ENCODE measurements at places on chromosomes 2 and 18.

GRCh38 chr2:232551776-232552175 lies 1.3 kb downstream of the EIF4E2 start:
- DNase-seq: no peak

- no peak for DNase-seq
Measured at GRCh38 chr2:71684226-71685072, 231.1 kb downstream of the DYSF start.

DNA sequence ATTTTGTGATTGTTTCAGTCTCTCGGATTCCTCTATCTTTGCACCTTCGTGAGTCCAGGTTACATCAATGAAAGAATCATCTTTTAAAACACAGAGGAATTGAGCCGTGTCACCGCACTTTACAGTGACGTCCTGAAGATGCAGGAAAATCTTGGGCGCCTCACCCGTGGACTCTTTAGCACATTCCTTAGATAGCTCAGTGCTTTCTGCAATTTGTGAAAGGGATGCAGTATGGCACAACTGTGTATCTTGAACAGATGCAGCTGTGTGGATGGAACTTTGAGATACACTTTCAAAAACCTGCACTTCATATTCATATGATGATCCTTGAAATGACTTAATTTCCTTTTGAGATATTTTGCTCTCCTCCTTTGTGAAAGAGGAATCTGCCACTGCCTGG lies 50.9 kb downstream of the TTN start:
- DNase-seq: no peak

GRCh38 chr2:28452534-28453081 lies 43.3 kb upstream of the PLB1 start:
- peak; percentile 84 for DNase-seq

DNA sequence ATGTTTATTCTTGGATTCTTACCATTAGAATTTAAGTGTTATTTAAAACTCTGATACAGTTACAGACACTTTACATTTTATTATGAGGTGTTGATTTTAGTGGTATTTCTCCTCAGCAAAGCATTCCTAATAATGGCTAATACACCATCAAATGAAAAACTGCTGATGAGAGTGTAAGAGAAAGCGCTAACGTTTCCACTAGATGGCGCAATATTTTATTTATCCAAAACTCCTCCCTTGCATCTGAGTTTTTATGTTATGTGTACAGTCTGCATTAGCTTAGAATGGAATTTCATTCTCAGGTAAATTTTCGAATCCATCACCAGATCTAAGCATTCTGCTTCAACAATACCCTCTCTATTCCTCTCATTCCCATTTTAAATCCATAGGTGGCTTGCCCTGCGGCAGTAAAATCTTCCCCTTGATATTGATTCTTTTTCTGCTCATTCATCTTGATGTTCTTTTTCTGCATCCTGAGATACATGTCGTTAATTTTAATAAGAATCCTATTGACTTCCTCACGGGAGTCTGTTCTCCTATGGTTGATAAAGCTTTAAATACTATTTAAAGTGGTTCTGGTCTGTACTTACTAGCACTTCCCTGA lies 53.9 kb downstream of the PRKRA start:
- no peak for DNase-seq

DNA sequence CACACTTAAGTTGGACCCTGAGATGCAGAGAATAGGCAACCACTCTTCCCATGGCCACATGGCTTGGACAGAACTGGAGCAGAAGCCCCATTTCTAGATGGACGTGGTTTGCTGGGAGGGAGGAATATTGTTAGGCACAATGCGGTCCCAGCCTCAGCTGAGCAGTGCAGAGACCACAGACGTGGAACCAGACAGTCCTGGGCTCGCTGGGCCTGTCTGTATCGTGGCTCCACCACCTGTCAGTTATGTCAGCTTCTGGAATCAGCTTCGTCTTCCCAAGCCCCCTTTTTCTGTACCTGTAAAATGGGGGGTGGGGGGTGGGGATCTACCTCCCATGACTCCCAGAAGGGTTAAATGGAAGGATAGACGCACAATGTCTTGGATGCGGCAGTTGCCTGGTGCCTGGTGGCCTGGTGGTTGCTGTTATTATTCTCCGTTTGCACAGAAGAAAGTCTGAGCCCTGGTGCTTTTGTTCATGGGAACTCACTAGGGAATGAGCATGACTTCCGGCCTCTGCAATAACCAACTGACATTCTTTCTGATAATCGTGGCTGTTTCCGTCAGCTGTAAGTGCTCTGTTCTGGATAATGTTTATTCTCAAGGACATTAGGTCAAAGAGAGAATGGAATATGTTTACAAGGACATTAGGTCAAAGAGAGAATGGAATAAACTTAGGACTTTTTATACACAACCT lies 31.4 kb downstream of the COLEC11 start:
- DNase-seq: no peak

- no peak for DNase-seq
Measured at GRCh38 chr18:7748251-7749007, 181.3 kb downstream of the PTPRM start.

GRCh38 chr2:9166579-9167377 lies 39.8 kb upstream of the ASAP2 start:
- DNase-seq: no peak

GRCh38 chr18:1014509-1014908 lies 109.8 kb downstream of the ADCYAP1 start:
- no peak for DNase-seq

DNA sequence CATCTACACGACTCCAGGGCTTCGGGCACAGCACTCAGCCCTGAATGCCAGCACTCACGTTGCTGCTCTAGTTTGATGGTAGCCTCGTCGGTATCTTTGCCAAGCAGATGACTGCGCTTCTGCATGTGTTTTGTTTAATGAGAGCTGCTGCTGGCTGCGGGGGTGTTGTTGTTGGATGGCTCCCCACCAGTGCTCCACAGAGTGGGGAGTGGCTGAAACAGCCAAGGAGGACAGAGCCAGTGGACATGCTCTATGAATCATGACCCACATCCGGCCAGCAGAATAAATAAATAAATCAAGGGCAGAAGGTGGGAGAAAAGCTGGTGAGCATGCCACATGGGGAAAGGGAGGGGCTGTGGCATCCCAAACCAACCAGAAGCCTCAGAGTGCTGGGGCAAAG lies 131.2 kb upstream of the SOX11 start:
- no peak for DNase-seq

DNA sequence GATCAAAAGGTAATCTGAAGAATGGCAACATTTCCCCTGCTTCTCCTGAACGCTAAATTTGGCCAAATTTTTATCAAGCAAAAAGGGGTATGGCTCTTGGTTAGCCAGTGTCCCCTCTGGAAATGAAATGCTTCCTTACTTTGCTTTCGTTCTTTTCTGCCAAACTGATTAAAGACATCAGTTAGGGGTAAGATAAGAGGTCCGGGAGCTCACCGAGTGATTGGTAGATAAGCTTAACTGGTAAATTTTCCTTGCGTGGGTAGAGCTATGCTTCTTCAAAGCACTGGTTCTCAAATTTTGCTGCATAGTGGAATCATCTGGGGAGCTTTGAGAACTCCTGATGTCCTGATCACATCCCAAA lies 62.7 kb upstream of the MAPRE2 start:
- DNase-seq: no peak
